Amniotic epithelial cell (primary cell): ENCODE measurements at places on chromosomes 4 and X.

DNA sequence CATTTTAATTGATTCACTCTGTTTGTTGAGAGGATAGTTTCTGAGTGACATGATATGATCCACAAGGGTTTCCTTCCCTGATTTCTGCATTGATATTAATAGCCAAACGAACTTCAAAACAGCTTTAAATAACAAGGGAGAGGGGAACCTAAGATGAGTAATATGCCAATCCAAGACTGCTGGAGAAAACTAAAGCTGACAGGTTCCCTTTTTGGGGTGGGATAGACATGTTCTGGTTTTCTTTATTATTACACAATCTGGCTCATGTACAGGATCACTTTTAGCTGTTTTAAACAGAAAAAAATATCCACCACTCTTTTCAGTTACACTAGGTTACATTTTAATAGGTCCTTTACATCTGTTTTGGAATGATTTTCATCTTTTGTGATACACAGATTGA is 182.2 kb downstream of the AR start:
- DNase-seq, result no peak

GRCh38 chr4:105458001-105458400 is 15.9 kb downstream of the PPA2 start:
- DNase-seq, result peak; percentile 47

- peak; percentile 19 for DNase-seq
These were observed 254.5 kb upstream of the ADGRL3 start for GRCh38 chr4:60945641-60946040.

DNA sequence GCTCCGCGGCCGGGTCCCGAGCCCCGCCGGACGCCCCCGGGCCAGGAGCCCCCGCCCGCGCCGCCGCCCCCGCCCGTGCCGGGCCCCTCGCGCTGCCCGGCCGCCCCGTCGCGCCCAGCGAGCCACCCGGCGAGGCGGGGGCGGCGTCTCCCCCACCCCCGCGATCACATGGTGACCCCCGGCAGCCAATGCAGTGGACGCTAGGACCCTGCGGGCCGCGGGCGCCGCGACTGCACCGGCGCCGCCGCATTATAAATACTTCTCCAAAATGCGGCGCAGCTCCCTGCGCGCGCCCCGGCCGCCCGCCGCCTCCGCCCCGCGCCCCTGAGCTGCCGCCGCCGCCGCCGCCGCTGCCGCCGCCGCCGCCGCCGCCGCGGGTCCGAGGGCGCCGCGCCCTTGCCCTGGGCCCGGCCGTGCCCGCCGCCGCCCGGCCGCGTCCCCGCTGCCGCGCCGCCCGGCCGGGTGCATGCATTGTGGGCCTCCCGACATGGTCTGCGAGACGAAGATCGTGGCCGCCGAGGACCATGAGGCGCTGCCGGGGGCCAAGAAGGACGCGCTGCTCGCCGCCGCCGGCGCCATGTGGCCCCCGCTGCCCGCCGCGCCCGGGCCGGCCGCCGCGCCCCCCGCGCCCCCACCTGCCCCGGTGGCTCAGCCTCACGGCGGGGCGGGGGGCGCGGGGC is at the start of gene NAT8L:
Gene NAT8L (plus strand): TSS at position 282 of the 680 bp plus-strand sequence. CDS start 185 bp downstream, at position 467.
- DNase-seq, result no peak

DNA sequence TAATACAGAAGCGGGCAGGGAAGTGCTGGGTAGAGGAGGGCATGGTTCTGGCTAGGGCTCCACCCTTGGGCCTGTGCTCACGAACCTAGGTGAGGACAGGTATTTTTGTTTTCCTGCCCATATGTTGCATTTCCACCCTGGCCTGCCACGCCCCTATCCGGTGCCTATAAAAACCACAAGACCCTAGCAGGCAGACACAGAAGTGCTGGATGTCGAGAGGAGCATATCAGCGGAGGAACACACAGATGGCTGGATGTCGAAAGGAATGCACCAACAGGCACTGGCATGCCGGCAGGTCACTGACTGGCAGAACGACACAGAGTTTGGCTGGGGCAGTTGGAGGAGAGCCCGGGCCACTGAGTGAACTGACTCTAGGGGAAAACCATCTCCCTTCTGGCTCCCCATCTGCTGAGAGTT is 316.6 kb upstream of the BOD1L1 start:
- DNase-seq, result no peak

DNA sequence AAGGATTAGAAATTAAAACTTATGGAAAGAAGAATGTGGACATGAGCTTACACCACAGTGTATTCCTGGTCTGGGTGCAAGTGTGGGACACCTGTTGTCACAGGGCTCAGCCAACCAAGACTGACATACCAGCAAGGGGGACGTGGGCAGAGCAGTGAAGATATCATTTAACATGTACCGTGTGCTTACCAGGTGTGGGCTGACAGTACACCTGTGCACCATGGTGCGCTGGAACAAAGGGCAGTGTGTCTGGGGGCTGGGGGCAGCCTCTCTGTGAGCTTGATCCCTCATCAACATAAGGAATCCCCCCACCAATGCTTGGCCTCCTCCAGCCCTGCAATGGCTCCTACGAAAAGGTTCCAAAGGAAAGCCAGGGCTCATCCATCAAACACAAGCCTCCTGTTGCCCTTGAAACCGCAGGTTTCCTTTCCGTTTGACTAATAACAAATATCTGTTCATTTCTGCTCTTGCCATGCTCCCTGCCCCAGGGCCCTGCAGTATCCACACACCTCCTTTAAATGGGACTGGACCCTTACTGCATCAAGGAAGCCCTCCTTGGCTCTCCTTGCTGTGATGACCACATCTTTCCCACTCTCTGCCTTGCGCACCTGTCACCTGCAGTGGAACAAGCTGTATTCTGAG is 16.7 kb downstream of the EVC2 start:
- DNase-seq, result no peak

- DNase-seq, result peak; percentile 23
These were observed 429.3 kb downstream of the AFF2 start for GRCh38 chrX:148929686-148930085.

GRCh38 chrX:156001001-156001666 is 3.6 kb downstream of the IL9R start:
- DNase-seq, result no peak

GRCh38 chrX:79089896-79090584 is 54.4 kb upstream of the GPR174 start:
- no peak for DNase-seq

DNA sequence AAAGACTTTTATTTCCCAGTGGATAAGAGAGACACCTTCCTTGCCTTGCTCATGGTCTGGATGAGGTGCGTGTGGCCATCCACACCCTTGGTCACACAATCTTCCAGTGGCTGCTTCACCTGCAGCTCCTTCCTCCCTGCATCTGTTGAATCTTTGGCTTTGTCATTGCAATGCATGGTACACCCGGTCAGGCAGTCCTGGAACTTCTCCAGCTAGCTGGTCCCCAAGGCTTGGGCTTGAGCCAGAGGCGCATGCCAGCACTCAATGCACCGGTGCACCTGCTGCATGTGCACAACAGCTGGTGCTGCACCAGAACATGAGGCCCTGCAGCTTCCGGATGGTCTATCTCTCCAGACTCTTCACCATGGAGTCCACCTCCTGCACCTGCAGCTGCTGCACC is 31.7 kb downstream of the SCML1 start:
- DNase-seq, result no peak

- DNase-seq, result peak; percentile 9
These were observed 21.9 kb downstream of the TKTL1 start for GRCh38 chrX:154317391-154317995.

GRCh38 chr4:38917481-38918025 is 49.9 kb downstream of the FAM114A1 start:
- no peak for DNase-seq

DNA sequence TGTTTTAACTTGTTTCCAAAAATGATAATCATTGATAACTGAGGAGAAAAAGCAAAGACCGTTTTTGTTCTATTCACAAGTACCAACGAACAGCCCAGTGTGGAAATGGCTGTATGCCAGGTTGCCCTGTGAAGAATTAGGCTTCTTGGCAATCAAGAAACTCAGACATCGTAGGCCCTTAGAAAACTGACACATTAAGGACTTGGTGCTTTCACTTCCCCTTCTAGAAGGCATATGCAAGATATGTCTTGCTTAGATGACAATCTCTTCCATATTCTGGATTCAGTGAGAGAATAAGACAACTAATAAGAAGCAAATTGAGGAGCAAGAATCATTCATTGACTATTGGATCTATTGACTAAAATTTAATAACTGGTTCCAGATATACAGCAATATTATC is 56.6 kb downstream of the ANAPC10 start:
- DNase-seq, result no peak

DNA sequence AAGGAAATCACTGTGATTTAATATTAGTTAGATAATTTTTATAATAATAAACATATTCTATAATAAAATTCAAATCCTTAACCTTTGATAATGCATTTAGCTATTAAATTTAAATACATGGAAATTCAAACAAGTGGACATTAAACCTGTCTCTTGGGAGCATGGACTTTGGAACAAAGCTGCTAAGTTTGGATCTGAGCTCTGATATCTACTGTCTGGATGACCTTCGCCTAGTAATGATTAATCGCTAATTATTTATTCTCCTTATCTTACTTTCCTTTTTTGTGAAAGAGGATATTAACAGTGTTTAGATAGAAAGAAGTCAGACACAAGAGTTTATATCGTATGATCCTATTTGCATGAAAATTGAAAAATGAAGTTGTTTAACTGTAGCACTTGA is 980.9 kb downstream of the FSTL5 start:
- DNase-seq, result no peak

DNA sequence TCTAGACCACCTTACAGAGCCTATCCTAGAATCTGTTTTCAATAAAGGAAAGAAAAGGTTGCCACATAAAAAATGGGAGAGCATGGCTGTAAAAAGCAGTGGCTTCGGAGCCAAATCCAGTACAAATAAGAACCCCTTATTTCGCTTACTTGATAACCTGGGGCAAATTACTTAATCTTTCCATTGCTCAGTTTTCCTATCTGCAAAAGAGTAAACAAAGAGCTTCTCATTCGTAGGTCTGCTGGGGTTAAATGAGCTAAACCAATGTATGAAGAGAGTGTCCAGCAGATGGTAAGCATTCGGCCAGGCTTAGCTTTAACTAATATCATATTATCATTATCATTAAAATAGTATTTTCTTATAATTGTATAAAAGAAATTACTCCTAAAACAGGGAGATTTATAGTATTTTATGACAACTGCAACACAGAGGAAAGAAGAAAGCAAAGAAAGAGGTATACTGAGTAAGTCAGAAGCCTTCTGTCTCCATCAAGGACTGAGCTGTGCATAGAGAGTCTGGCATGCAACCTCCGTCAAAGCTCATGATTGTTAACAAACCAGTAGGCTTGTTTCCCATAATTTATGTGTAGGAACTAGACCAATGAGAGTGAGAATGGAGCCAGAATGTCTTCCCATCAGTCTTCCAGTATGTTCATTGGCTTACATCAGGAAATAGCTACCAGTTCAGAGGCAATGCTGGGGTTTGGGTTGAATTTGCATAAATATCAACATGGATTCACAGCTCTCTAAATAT is 364.9 kb downstream of the UNC5C start:
- no peak for DNase-seq

DNA sequence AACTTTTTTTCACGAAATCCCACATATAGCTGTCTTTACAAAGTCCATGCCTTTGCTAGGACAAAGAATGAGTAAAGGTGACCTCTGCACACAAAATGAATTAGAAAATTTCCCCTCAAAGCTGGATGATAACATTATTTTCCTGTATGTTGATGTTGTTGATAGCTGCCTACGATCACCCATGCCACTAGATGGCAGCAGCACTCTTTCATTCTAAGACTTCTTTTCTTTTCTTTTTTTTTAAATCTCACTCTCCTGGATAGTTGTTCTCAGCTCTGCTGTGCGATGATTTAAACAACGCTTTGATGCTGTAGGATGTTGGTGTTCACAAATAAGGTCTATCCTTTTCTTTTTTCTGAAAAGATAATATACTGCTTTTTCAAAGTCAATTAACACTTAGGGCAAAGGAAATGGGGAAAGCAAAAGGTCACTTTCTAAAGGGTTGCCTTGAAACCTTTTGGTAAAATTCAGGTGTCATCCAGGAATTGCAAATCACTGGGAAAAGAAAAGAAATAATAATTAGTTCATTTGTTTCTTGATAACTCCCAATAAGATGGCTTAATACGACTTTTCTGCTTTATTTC is 266.8 kb downstream of the C4orf33 start:
- DNase-seq, result peak; percentile 64

DNA sequence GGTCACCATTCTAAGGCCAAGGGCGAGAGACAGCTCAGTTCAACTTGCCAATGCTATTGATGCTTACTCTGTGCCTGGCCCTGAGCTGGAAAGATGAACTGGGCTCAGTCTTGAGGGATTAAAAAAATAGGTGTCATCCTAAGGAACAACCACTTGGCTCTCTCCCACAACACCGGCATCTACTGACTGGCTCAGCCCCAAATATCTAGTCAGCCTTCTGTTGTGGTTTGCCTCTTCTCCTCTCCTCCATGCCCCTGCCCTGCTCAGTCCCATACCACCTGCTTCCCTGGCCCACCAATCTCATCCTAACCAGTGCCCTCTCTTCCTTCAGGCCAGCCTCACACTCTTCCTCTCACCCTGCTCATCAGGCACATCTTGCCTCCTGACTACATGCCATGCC is 29.6 kb downstream of the KDM5C start:
- DNase-seq, result no peak

- no peak for DNase-seq
These were observed 210.7 kb downstream of the DHX15 start for GRCh38 chr4:24373704-24374103.

GRCh38 chr4:14928035-14928434 is 74.2 kb upstream of the CPEB2 start:
- DNase-seq, result no peak

DNA sequence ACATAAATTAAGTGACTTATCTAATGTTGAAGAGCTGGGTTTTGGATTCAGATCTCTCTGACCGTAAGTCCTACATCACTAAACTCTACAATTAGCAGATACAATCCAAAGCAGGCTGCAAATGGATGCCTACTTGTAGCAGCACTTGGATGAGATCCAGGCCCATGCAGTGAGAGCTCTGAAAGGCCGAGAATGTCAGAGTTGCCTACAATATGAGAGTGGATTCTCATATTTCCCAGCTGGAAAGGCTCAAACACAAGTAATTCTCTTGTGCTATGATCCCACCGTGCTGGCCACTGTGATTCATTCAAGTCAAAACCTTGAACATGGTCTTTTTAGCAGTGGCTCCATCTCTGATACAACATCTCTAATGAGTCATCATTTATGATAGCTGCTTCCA is 125.4 kb upstream of the CHRDL1 start:
- peak; percentile 14 for DNase-seq

GRCh38 chr4:167786504-167786903 is 305.8 kb upstream of the ANXA10 start:
- no peak for DNase-seq

DNA sequence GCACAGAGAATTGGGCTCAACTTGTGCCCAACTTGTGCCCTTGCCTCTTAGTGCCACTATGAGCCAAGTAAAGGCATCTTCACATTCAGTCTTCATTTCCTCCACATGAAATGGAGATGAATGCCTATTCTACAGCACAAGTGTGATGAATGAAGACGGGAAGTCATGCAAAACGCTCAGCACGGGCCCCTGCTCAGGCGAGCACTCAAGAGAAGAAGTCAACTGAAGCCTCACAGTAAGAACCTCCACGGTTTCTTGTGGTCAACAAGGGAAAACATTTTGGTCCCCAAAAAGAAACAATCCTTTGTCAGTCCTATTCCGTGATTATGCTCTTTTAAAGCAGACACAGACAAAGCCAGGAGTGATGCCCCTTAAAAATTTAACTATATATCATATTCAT is 87.0 kb downstream of the IRF2 start:
- DNase-seq, result no peak
